ENCODE measurements at places on chromosomes 2 and 18. TPM values are rescaled to one million over a fixed set of nuclear protein-coding genes. Genes with fewer than 3 reads are reported as not detected.

Gene DYSF
- polyA plus RNA-seq, result 2.6 TPM

Gene TTC39C
- 8.5 TPM for polyA plus RNA-seq

Gene MYOM1
- 1.6 TPM for polyA plus RNA-seq

Gene ZNF396
- 0.74 TPM for polyA plus RNA-seq

Gene DNAH6
- 0.06 TPM for polyA plus RNA-seq

Gene TTC32
- 13.4 TPM for polyA plus RNA-seq

Gene NT5DC4
- not detected for polyA plus RNA-seq

Gene DES
- polyA plus RNA-seq, result 672 TPM

Gene AQP12A
- polyA plus RNA-seq, result not detected

Gene SPHKAP
- polyA plus RNA-seq, result not detected

Gene IL1RN
- 1,363 TPM for polyA plus RNA-seq

Gene DCC
- polyA plus RNA-seq, result not detected

Gene OR6B2
- not detected for polyA plus RNA-seq

Gene ANKRD30B
- not detected for polyA plus RNA-seq

Gene PRKAG3
- 0.02 TPM for polyA plus RNA-seq

Gene HOXD12
- polyA plus RNA-seq, result not detected

Gene KCNG2
- polyA plus RNA-seq, result 0.04 TPM

Gene DQX1
- polyA plus RNA-seq, result 7.3 TPM

Gene CGREF1
- polyA plus RNA-seq, result 2.4 TPM

Gene ARHGEF4
- 32.2 TPM for polyA plus RNA-seq

Gene HOXD4
- 0.61 TPM for polyA plus RNA-seq

Gene C2orf80
- not detected for polyA plus RNA-seq

Gene GMPPA
- 18.4 TPM for polyA plus RNA-seq

Gene RAB17
- 10.9 TPM for polyA plus RNA-seq

Gene ALPP
- polyA plus RNA-seq, result not detected

Gene SCTR
- 0.26 TPM for polyA plus RNA-seq

Gene HOXD13
- not detected for polyA plus RNA-seq

Gene RNF144A
- polyA plus RNA-seq, result 2.0 TPM

Gene TMEM200C
- polyA plus RNA-seq, result 0.01 TPM

Gene PCARE
- 0.07 TPM for polyA plus RNA-seq

Gene IL36G
- polyA plus RNA-seq, result 6.2 TPM

Gene HMSD
- polyA plus RNA-seq, result 0.26 TPM

Gene STARD6
- polyA plus RNA-seq, result not detected

Gene PTPRN
- 0.02 TPM for polyA plus RNA-seq

Gene SLC16A14
- polyA plus RNA-seq, result 2.0 TPM

Gene ERICH2
- polyA plus RNA-seq, result not detected

Gene POTEI
- not detected for polyA plus RNA-seq

Gene LAMA1
- 0.16 TPM for polyA plus RNA-seq

Gene SGO2
- 2.5 TPM for polyA plus RNA-seq

Gene TNFAIP6
- 0.28 TPM for polyA plus RNA-seq

Gene ALLC
- polyA plus RNA-seq, result 0.04 TPM

Gene CMPK2
- polyA plus RNA-seq, result 0.96 TPM

Gene RBM44
- polyA plus RNA-seq, result 0.24 TPM

Gene CDH2
- polyA plus RNA-seq, result 0.12 TPM

Gene AFF3
- 1.1 TPM for polyA plus RNA-seq

Gene UGT1A10
- 10.8 TPM for polyA plus RNA-seq

Gene COL4A4
- 0.10 TPM for polyA plus RNA-seq

Gene FEV
- not detected for polyA plus RNA-seq

Gene KCNIP3
- polyA plus RNA-seq, result 2.0 TPM
